Glomerular endothelial cell (primary cell): ENCODE measurements at places on chromosomes 1 and 21. TPM values are rescaled to one million over a fixed set of nuclear protein-coding genes. Genes with fewer than 3 reads are reported as not detected.

DNA sequence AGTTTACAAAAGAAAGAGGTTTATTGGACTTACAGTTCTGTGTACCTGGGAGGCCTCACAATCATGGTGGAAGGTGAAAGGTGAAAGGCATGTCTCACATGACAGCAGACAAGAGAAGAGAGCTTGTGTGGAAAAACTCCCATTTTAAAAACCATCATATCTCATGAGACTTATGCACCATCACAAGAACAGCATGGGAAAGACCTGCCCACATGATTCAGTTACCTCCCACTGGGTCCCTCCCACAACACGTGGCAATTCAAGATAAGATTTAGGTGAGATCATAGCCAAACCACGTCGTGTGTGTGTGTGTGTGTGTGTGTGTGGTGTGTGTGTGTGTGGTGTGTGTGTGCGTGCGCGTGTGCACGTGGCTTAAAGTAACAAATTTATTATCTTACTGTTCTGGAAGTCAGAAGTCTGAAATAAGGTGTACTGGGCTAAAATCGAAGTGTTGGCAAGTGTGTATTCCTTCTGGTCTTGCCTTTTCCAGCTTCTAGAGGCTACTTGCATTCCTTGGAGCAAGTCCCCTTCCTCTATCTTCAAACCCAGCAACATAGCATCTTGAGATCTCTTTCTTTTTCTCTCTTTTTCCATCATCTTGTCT, 48.1 kb upstream of the MPC2 start:
- DNase-seq: no peak

- no peak for DNase-seq
Observed at GRCh38 chr21:46264690-46265144, 20.7 kb downstream of the MCM3AP start.

- no peak for DNase-seq
Observed at GRCh38 chr1:215044151-215044550, 38.4 kb upstream of the KCNK2 start.

- no peak for DNase-seq
Observed at GRCh38 chr1:24364605-24364974, 45.4 kb downstream of the GRHL3 start.

DNA sequence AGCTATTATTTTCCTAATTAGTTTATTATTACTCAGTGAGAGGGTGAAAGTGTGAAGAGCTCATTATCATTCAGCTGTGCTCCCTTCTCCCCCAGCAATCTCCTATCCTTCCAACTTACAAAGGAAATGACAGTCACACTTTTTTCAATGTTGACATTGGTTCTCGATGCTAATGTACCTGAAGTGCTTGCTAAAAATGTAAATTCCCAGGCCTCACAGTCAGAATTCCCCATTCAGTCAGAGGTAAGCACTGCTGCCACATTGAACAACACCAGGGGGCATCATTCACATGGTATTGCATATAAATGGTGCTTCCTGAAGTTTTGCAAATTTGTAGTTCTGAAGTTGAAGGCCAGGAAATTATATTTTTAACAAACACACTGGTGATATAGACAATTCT, 132.7 kb upstream of the FOXD3 start:
- no peak for DNase-seq

Gene OR10Z1
- not detected in 2 replicates for total RNA-seq

DNA sequence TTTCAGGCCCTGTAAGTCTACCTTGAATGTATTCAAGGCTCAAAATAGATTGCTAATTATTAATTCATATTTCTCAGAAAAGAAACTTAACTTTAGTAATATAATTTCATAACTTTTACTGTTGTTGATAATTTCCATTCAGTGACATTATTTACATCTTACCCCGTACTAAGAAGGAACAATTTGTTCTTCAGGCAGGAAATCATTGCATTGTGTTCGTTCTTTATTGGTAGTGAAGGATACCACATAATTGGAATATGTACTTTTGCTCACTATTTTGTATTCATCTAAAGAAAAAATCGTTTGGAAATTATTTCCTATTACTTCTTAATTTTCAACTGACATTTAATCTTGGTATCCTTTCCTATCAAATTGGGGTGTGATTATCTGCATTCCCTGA, 39.4 kb downstream of the CTTNBP2NL start:
- DNase-seq: no peak

Gene CYP4Z1
- not detected in 2 replicates for total RNA-seq
